ENCODE measurements at places on chromosomes 2 and 18. TPM values are rescaled to one million over a fixed set of nuclear protein-coding genes. Genes with fewer than 3 reads are reported as not detected.

DNA sequence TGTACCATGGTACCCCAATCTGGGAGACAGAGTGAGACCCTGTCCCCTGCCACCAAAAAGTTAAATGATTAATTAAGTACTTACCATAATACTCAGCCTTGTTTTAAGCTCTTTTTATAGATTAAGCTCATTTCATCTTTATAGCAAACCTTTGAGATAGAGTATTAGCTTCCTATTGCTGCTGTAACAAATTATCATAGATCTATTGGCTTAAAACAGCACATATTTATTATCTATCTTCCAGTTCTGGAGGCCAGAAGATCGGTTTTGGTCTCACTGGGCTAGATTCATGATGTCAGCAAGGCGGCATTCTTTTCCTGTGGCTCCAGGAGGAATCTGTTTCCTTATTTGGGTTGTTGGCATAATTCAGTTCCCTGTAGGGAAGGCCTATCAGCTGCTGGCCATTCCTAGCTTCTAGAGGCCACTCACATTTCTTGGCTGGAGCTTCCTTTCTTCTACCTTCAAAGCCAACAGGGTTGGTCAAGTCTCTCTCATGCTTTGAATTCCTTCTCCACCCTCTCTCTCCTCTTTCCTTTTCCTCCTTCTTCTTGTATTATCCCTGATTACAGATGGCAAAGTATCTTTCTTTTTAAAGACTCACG lies 13.7 kb upstream of the GREB1 start:
- DNase-seq = no peak

DNA sequence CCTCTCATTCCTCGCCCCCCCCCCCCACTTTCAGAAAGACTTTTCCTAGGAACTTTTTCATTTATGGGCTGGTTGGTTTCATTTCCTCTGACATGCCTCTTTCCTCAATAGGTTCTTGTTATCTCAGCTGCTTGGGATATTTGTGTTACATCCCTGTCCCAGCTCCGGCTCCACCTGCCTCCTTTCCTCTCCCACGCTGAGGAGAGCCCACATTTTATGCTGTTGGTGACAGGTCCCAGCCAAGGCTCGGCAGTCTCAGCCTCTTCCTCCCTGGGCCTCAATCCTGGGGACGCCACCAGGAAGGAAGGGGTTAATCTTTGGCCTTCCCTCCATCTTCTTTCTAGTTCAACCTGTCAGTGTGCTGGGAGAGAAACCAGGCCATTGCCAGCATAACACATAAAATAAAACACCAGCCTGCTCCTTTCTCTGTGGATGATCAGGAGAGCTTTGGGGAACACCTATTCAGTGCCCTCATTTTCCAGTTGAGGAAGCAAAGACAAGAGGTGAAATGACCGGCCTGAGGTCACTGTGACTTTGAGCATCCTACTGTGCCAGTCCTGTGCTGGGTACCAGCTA lies 216.9 kb upstream of the TNP1 start:
- no peak for DNase-seq

DSG4 gene
- total RNA-seq = not detected

UGT1A10 gene
- total RNA-seq = not detected

All from GM23248 (cell line).